ENCODE measurements at places on chromosomes 3 and 15.

DNA sequence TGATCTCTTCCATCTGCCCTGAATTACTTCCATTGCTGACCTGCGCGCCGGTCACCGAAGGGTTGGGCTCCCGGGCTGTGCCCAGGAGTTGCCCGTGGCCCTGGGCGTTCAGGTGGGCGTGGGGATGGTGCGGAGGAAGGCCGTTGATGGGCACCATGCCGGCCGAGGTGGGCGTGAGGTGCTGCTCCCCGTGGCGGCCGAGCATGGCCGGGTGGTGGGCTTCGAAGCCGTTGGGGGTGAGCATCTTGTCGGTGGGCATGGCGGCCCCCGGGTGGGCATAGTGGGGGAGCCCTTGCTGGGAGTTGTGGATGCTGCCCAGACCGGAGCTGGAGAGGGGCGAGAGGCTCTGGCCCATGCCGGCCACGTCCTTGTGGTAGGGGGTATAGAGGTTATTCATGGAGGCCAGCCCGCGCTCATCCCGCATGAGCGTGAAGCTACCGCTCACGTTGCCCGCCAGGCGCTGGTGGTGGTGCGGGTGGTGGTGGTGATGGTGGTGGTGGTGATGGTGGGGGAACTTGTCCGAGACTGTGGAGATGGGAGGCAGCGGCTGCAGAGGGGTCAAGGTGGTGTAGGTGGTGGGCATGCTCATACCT lies 1.0 kb downstream of the ONECUT1 start:
- DNase-seq = no peak

- DNase-seq = no peak
Observed at GRCh38 chr15:77563623-77564156, 69.0 kb downstream of the LINGO1 start.

GRCh38 chr15:39961051-39961450 lies 27.1 kb downstream of the EIF2AK4 start:
- no peak for DNase-seq

DNA sequence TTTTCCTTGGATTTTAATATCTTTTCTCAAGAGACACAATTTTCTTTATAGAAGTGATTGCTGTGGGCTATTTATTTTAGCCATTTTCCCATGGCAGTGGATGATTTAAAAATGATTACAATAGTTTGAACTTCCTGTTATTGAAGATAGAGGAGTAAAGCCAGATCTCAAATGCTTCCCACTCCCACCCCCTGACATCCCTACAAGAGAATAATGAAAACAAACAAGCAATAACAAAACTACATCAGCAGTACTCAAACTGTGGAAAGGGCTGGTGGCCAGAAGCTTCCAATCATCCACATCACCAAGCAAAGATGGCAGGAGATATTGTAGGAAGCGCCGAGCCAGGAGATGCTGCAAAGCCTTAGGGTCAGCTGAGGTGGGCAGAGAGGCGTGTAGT lies 831.1 kb upstream of the NR2F2 start:
- DNase-seq = no peak

DNA sequence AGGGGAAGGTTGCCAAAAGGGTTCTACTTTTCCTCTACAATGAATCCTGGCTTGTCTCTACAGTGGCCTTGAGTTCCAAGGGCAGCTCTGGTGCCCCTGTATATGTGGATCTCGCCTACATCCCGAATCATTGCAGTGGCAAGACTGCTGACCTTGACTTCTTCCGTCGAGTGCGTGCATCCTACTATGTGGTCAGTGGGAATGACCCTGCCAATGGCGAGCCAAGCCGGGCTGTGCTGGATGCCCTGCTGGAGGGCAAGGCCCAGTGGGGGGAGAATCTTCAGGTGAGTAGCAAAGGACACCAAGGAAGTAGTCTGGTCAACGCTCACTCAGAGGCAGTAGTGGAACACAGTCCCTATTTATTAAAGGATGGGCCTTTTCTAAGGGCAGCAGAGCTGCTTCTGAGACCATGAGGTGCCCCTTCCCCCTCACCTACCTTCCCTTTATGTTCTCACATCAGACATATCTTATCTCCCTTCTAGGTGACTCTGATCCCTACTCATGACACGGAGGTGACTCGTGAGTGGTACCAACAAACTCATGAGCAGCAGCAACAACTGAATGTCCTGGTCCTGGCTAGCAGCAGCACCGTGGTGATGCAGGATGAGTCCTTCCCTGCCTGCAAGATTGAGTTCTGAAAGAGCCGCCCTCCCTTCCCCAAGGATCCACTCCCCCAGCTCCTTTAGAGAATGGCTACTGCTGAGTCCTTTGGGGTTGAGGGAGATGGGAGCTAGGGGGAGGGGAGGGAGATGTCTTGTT lies 12.4 kb downstream of the MAP1A start:
- DNase-seq = no peak

DNA sequence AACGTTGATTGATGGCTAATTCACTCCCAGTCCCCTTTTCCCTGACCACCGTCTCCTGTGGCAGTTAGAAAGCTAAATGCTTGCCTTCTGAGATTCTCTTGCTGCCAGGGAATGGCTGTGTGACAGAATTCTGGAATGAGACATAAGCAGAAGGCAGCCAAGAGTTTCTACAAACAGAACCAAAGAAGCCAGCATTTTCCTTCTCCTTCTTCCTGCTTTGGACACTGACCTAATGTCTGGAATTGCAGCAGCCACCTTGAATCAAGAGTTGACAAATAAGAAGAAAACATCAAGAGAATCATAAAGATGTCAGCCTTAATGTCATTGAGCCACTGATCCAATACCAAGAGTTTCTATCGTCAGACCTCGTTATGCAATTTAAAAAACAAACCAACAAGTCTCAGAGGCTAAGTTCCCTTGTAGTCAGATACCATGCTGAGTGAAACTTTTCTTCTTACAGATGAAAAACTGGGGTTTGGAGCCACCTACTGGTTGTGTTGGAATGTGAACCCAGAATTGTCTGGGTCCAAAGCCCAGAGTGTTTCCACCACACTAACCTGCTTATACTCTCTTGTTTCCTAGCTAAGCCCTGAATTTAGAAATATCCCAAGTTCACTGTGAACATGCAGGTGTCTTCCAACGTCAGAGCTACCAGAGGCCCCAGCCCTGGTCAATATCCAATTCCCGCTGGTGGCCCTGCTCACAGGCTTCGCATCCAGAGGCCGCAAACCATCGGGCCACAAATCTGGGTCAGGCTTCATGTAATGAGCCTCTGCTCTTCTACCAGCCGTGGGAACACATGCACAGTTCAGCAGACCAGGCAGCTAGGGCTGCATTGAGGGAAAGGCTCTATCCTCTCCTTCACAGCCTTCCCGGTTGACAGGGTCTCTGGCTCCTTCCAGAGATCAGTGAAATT lies 42.5 kb downstream of the MCF2L2 start:
- DNase-seq = peak; percentile 7

DNA sequence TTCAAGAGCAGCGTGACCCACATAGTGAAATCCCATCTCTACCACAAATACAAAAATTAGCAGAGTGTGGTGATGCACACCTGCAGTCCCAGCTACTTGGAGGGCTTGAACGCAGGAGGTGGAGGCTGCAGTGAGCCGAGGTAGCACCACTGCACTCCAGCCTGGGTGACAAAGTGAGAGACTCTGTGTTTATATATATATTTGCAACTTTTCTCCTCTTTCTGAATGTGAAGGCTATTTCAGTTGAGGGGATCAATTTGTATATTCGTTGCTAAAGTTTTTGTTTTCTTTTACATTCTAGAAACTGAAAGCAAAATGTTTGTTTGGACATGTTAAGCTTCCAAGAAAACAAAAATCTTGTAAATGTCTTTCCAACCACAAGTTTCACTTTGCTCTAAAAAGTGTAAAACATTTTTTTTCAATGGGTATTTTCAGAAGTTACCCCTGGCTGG lies 29.8 kb upstream of the FAM98B start:
- no peak for DNase-seq

- no peak for DNase-seq
Observed at GRCh38 chr3:164903820-164904451, 174.4 kb downstream of the SI start.

- no peak for DNase-seq
Observed at GRCh38 chr15:100764778-100765466, 114.7 kb upstream of the ALDH1A3 start.

GRCh38 chr3:49903451-49904424 lies at the start of gene MST1R:
MST1R (minus strand) TSS chr3:49903873; CDS start chr3:49903609, 264 bp downstream.
- DNase-seq = peak; percentile 71

- DNase-seq = no peak
Observed at GRCh38 chr15:62648954-62649353, 393.6 kb upstream of the TPM1 start.

DNA sequence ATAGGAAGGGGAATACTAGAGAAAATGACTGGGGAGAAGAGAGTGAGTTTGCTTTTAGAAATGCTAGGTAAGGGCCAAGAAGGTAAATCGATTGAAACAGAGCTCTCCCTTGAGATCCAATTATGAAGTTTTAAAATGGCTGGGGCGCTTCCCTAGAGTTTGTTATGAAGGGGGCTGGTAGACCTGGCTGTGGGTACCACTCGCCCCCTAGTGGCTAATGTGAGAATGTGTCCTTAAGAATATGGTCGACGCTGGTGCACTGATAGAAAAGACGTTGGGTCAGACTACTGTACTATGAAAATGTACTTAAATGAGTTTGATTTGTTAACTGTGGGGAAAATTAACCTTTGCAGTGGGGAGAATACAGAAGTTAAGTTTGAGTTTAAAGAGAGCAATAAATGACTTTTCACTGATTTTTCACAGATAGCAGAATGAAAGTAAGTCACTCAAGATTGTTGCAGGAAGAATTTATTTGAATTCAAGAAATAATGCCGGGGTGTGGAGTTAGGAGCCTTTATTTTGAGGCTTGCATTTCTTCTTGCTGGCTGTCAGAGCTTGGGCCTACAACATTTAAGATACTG lies 9.2 kb downstream of the TMPRSS7 start:
- peak; percentile 50 for DNase-seq

DNA sequence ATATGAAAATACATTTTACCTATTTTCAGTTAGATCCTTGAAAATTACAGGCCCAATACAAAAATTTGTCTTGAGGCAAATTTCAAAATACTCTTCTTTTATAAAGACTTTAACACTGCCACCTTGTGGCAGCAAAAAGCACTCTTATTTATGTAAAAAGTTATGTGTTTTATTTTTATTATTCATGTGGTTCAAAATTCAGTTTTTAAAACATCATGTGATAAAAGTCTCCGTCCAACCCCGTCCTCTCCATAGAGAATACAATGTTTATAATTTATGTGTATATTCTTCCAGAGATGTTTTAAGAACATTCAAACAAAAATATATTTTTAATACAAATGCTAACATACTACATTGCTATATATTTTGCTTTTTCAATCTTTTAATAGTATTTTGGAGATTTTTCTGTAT lies 36.9 kb upstream of the TRIM59 start:
- no peak for DNase-seq

GRCh38 chr3:134339331-134339730 lies 34.9 kb downstream of the AMOTL2 start:
- DNase-seq = no peak

- DNase-seq = no peak
Observed at GRCh38 chr3:169269005-169269404, 394.5 kb downstream of the MECOM start.

DNA sequence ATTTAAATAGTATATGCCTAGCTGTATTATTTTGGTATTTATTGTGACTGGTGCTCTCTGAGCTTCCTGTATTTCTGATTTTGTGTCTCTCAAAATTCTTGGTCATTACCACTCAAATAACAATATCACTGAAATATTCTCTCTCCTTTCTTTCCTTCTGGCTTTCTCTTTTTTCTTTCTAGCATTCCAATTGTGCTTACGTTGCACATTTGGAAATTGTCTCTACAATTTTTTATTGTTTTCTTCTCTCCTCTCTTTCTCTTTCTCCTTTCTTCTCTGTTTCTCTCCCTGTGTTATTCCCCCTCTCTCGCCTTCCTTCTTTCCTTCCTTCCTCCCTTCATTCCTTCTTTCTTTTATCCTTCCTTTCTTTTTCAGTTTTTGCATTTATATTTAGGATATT lies 89.6 kb upstream of the MCTP2 start:
- no peak for DNase-seq

DNA sequence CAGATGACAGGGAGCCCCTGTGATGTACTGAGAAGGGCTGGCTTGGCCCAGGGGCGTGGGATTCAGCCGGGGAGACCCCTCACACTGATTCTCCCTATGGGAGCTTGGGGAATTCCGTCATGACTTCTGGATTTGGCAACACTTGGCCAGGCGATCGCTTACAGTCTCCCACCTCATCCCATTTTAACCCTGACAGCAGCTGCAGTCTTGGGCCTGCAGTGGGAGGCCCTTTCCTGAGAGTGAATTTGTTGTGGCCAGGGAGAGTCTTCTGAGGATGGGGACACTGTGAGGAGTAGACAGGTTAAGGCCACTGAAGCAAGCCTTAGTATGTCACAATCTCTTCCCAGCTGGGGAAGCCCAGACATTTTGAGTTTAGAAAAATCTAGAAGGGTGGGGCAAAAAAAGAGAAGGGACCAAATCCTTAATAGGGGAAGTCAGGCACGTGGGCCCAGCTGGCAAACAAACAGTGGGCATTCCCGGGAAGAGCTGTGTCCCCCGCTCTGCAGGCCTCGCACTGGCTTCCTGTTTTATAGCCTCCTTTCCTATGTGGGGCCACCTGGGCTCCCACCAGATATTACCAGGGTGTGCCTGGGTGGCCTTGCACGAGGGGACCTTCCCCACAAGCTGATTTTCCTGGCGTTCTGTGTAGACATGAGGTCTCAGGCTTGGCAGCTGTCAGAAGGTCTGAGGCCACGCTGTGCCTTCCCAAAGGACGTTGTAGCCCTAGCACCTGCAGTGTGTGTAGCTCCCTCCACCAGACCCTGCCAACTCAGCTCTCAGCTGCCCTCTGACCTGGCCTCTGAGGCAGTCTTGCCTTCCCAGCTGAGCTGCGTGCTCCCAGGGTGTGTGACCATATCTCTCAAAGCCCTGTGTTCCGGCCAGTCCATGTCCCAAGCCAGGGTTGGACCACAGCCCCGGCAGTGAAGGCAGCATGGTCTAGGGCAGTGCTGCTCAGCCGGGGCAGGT lies 64.5 kb downstream of the FEM1B start:
- DNase-seq = no peak

GRCh38 chr3:19742935-19743334 lies 191.1 kb downstream of the EFHB start:
- no peak for DNase-seq

GRCh38 chr3:14520149-14520548 lies 20.0 kb downstream of the GRIP2 start:
- no peak for DNase-seq
